Subcutaneous adipose tissue (tissue), 4 donors: ENCODE measurements at places on chromosomes 5 and 9. TPM values are rescaled to one million over a fixed set of nuclear protein-coding genes. Genes with fewer than 3 reads are reported as not detected.

The EPB41L4A gene
- 22.2 TPM for total RNA-seq

The PCDHA10 gene
- total RNA-seq, result 0.65 TPM

The SLC34A1 gene
- total RNA-seq, result not detected

The PHYHD1 gene
- 36.8 TPM for total RNA-seq

The TAF7 gene
- total RNA-seq, result 54.8 TPM

The ANKDD1B gene
- not detected for total RNA-seq

The STC2 gene
- total RNA-seq, result 4.3 TPM

The RFESD gene
- 1.7 TPM for total RNA-seq

The ADAMTS2 gene
- 56.5 TPM for total RNA-seq

The PCDHGC4 gene
- total RNA-seq, result 1.8 TPM

The GPX3 gene
- 10,140 TPM for total RNA-seq

The ODF2 gene
- total RNA-seq, result 13.4 TPM

The IL31RA gene
- total RNA-seq, result not detected

The GRIA1 gene
- not detected for total RNA-seq

The CDC25C gene
- total RNA-seq, result not detected

The CDC20B gene
- total RNA-seq, result not detected

The VCAN gene
- 308 TPM for total RNA-seq

The CCDC187 gene
- total RNA-seq, result not detected

The HSD17B4 gene
- total RNA-seq, result 277 TPM

The ANP32B gene
- total RNA-seq, result 32.8 TPM

The MRPL41 gene
- total RNA-seq, result 55.9 TPM

The TMEFF1 gene
- total RNA-seq, result 0.22 TPM

The RNF14 gene
- 73.8 TPM for total RNA-seq

The GNA14 gene
- total RNA-seq, result 1.9 TPM

The CACNA1B gene
- not detected for total RNA-seq

The RICTOR gene
- total RNA-seq, result 37.7 TPM

The OBP2B gene
- not detected for total RNA-seq
